ENCODE measurements at places on chromosomes 12 and 14. TPM values are rescaled to one million over a fixed set of nuclear protein-coding genes. Genes with fewer than 3 reads are reported as not detected.

SERPINA1 gene
- total RNA-seq, result 0.43 TPM

TTC9 gene
- total RNA-seq, result 14.1 TPM

ETFBKMT gene
- 1.3 TPM for total RNA-seq

BDKRB2 gene
- not detected for total RNA-seq

TMEM229B gene
- total RNA-seq, result 10.4 TPM

KLHL33 gene
- 0.05 TPM for total RNA-seq

COX8C gene
- not detected for total RNA-seq

TBK1 gene
- 36.0 TPM for total RNA-seq

NTN4 gene
- total RNA-seq, result 0.25 TPM
